ENCODE measurements at places on chromosomes 16 and 17.

- DNase-seq, result no peak
Measured at GRCh38 chr16:67935101-67935401, 1.6 kb downstream of the PSMB10 start.

DNA sequence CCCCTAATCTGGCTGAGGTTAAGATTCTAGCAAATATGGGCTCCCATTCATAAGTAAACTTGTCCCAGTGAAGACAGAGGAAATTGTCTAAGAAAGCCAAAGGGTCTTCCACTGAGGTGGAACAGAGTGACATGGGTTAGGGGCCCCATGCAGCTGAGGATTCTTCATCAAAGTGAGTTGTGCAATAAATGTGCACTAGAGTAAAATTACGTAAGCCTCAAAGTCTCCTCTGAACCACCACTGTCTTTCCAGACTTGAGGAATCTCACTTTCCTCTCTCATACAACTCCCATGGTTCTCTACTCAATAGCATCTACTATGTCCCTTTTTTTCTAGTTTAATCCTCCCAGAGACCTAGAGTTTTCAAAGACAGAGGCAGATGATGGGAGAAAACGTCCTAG is 132.4 kb downstream of the CA10 start:
- DNase-seq, result no peak

DNA sequence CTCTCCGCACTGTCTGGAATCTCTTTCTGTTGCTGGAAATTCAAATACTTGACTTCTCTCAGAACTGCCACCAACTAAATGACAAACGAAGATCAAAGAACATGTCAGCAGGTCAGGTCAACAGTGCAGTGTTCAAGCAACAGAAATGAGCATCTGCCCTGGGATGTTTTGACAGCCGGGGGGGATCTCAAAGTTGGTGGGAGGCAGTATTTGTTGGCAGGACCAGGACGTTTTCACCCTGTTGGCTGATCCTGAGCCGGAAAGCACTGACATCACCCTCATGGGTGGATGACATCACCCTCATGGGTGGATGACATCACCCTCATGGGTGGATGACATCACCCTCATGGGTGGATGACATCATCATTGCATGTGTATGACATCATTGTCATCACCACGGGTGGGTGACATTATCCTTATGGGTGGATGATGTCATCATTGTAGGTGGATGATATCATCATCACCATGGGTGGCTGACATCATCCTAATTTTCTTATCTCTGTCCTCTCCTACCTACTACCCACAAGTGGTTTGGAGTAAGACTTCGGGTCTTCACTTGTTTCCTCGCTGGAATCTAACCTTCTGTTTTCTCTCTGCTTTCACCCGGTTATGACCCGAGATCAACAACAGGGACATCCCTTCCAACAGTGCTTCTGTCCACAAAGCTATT is 18.9 kb downstream of the DNAH17 start:
- DNase-seq, result no peak

- DNase-seq, result no peak
Measured at GRCh38 chr17:43914451-43914850, 7.1 kb upstream of the MPP2 start.

DNA sequence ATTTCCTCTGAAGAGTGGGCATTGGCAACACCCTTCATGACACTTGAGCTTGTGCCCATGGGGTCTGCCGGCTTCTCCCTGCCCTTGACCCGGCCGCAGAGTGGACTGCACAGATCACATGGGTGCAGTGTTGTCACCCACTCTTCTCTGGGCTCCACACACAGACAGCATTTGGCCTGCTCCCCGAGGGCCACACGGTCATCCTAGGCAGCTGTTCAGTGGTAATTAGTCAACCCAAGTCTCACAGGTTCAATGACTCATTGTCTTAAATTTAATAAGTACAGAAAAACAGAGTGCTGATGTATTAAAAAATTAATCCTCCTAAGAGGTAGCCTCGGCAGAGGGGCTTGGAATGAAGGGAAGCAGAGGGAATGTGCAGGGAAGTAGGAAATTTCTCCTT is 204.8 kb downstream of the MSI2 start:
- DNase-seq, result no peak

- DNase-seq, result no peak
Measured at GRCh38 chr17:61160204-61160603, 239.4 kb upstream of the TBX2 start.

- DNase-seq, result no peak
Measured at GRCh38 chr16:80681436-80681835, 123.0 kb downstream of the CDYL2 start.

- no peak for DNase-seq
Measured at GRCh38 chr17:43842975-43843325, 4.0 kb upstream of the CD300LG start.

- DNase-seq, result no peak
Measured at GRCh38 chr17:16880843-16881230, 91.1 kb downstream of the TNFRSF13B start.

DNA sequence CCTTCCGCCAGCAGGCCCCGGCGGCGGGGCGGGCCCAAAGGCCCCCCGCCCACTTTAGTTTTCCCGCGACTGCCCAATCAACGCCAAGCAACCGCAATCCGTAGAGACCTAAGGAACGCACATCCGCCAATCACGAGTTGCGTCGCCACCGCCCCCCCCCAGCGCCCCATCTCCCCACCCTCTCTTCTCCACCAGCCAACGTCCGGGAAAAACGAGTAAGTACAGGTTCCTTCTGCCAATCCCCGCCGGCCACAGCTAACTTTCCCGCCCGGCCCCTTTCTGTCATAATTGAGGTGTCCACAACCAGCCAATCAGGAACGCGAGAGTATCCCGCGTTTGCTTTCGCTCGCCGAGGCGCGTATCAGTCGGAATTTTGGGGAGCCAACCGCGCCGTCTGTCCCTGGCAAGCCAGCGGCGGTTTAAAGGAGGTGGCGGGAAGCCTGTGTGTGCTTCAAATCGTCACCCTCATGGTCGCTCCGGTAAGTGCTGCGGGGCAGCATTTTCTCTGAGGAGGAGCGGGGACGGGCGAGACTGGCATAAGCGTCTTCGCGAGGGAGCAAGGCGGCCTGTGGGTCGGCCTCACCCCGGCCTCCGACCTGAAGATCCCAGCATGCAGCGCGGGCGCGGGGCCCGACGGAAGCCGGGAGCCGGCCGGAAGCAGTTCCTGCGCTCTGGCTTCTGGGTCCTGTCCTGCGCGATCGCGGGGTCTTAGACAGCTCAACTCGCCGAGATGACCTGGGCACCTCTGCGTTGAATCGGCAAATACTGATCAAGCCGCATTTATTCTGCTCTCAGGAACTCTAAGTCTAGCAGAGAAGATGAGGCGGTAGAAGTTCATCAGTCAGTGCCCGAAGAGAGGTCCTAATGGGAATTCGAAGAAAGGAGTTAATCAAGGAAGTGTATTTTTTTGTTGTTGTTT is at the start of gene MIS12:
TSS of gene MIS12 (plus strand) at position 361 of the 919 bp plus-strand sequence. CDS start 2,297 bp downstream, outside the sequence.
- DNase-seq, result peak; percentile 98

GRCh38 chr16:65069065-65069464 is 52.8 kb downstream of the CDH11 start:
- DNase-seq, result no peak

DNA sequence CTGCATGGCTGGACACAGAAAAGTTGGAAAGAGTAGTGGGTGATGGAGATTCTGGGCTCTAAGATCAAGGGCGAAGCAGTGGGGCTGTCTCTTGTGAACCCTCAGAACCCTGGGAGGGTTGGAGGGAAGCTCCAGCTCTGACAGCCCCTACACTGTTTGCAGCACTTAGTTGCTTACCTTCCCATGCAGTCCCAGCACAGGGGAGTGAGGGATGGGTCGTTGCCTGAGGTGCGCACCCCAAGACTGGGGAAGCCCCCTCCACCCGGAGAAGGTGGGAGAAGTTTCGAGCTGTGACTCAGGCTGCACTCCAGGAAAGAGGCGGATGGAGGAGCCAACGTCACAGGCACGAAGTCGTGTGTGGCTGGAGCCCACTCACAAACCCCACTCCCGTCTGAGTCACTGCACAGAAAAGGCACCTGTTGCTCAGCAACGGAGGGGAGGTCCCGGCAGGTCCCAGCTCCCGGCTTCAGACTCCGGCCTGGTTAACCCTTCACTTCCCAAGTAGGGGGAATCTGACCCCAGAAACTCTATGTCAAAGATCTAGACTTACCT is 60.1 kb downstream of the AIPL1 start:
- DNase-seq, result peak; percentile 45

DNA sequence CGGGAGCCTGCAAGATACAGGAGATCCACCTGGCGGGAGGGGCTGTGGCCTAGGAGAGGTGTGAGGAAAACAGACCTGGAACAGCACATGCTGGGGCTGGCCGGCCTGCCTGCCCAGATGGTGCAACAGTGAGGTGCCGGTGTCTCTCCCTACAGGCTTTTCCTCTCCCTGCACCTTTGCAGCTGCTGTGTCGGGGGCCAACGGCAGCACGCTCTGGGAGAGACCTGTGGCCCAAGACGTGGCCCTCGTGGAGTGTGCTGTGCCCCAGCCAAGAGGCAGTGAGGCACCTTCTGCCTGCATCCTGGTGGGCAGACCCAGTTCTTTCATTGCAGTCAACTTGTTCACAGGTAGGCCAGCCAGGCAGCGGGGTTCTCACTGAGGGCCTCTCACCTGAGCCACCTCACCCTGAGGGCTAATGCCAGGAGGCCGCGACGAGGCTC is 15.9 kb downstream of the RGS11 start:
- DNase-seq, result no peak

DNA sequence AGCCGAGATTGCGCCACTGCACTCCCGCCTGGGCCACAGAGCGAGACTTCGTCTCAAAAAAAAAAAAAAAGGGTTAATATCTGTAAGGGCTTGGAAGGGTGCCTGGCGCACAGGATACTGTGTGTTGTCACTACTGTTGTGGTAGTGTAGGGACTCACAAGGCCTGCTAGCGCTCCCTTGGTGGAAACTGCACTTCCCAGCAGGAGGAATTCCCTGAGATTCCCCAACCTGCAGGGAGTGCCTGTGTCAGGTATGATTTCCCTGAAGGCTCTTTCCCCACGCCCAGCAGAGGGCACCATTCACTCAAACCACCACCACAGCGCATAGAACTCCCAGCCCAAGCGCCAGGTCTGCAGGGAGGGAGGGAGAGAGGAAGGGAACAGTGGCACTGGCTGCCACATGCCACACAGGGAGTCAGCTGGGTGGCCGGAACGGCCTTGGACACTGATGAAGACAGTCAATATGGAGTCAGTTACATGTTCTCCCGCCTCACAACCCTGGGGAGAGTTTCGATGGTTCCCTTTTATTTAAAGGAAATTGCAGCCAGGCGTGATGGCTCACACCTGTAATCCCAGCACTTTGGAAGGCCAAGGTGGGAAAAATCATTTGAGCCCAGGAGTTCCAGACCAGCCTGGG is 32.7 kb upstream of the CDH1 start:
- peak; percentile 38 for DNase-seq

DNA sequence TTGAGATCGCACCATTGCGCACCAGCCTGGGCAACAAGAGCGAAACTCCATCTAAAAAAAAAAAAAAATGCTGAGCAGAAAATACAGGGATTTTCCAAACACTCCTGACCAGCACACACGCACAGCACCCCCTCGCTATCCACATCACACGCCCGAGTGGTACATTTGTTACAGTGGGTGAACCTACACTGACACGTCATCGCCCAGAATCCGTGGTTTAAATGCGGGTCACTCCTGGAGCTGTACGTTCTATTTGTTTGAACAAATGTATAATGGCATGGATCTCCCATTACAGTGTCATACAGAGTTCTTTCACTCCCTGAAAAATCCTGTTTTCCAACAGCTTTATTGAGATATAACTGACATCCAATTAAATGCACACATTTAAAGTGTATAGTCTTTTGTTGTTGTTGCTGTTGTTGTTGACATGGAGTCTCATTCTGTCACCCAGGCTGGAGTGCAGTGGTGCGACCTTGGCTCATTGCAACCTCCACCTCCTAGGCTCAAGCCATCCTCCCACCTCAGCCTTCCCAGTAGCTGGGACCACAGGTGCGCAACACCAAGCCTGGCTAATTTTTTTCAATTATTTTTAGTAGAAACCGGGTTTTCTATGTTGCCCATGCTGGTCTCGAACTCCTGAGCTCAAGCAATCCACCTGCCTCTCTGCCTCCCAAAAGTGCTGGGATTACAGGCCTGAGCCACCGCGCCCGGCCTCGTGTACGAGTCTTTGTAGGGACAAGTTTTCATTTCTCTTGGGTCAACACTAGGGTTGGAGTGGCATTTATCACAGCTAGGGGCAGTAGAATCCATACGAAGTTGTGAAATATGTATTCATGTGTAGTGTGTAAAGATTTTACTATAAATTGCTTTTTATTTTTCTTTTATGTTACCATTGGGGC is 4.4 kb upstream of the CARHSP1 start:
- DNase-seq, result no peak

DNA sequence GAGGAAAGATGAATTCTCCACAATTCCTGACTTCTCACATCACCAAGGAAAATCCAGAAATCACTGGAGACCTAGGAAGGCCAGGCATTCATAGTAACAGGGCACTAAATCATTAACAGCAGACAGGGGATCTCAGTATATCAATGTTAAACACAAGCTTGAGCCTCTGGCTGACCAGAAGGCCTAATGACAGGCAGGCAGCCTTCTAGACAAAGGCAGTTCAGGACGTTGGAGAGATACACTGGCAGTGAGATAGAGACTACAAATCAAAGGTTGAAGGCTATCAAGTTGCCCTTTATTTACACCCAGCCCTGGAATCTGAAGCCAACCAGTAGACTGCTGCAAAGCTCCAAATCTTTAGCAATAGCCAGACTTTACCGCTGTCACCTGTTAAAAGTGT is 422.8 kb upstream of the CCL2 start:
- no peak for DNase-seq

GRCh38 chr17:7063518-7064094 is 16.4 kb downstream of the CLEC10A start:
- no peak for DNase-seq

DNA sequence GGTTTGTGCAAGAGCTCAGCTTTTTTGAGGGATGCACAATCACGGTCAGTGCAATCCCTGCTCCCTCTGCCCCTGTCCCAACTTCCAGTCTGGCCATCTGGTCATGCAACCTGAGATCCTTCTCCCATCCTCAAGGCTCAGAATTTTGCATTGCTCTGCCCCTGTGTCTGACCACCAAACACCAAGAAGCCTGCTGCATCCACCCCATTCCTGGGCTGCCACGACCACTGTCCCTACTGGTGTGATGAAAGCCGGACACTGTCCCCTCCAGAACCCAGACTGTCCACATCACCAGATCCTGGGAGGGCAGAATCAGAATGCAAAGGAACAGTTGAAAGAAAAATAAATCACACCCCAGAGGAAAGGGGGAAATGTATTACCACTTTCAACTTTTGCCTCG is 231.0 kb downstream of the C16orf78 start:
- no peak for DNase-seq

- DNase-seq, result no peak
Measured at GRCh38 chr16:19380328-19380727, 37.4 kb upstream of the TMC5 start.

GRCh38 chr17:34146440-34147043 is 108.5 kb upstream of the CCL2 start:
- DNase-seq, result peak; percentile 3

GRCh38 chr16:81770008-81770407 is 9.1 kb upstream of the PLCG2 start:
- DNase-seq, result no peak

- no peak for DNase-seq
Measured at GRCh38 chr16:69595127-69596036, 29.6 kb downstream of the NFAT5 start.

- DNase-seq, result no peak
Measured at GRCh38 chr16:55250701-55251100, 73.3 kb upstream of the IRX6 start.

- DNase-seq, result no peak
Measured at GRCh38 chr16:85785927-85786326, 13.4 kb downstream of the EMC8 start.
